ENCODE measurements at places on chromosomes 12 and 14. TPM values are rescaled to one million over a fixed set of nuclear protein-coding genes. Genes with fewer than 3 reads are reported as not detected.

The PMCH gene
- total RNA-seq = not detected

The AKAP3 gene
- 0.85 TPM for total RNA-seq

The B3GNT4 gene
- total RNA-seq = 0.17 TPM

The SERPINA1 gene
- total RNA-seq = 0.23 TPM

The ACAD10 gene
- total RNA-seq = 8.0 TPM

The DIP2B gene
- 44.6 TPM for total RNA-seq

The ACSS3 gene
- total RNA-seq = 0.37 TPM

All from dermis blood vessel endothelial cell (primary cell).